ENCODE measurements at places on chromosomes 12 and 14. TPM values are rescaled to one million over a fixed set of nuclear protein-coding genes. Genes with fewer than 3 reads are reported as not detected.

Gene VRTN
- total RNA-seq = 0.31 TPM

- no peak for DNase-seq
- H3K27me3 ChIP-seq = no peaks in the 10 kb centered on the region
- H3K27ac ChIP-seq = peak overlapping the region; percentile 45
- peak overlapping the region; percentile 91 for H3K4me3 ChIP-seq
- H3K36me3 ChIP-seq = peaks cover 2% of the 10 kb centered on the region
Measured at GRCh38 chr12:120901818-120902217, 2.3 kb downstream of the SPPL3 start.

Gene DNAI7
- total RNA-seq = not detected

- H3K4me3 ChIP-seq = no peak overlapping the region
- no peak for DNase-seq
- H3K36me3 ChIP-seq = no peaks in the 10 kb centered on the region
- H3K4me1 ChIP-seq = no peaks in the 10 kb centered on the region
- no peak overlapping the region for H3K27ac ChIP-seq
Measured at GRCh38 chr12:66279123-66279712, 23.1 kb upstream of the HELB start.

GRCh38 chr14:102518063-102518648 is 8.6 kb upstream of the ANKRD9 start:
- no peak for DNase-seq
- no peak overlapping the region for H3K4me3 ChIP-seq
- peaks cover 2% of the 10 kb centered on the region for H3K27me3 ChIP-seq
- H3K4me1 ChIP-seq = no peaks in the 10 kb centered on the region
- no peaks in the 10 kb centered on the region for H3K36me3 ChIP-seq

DNA sequence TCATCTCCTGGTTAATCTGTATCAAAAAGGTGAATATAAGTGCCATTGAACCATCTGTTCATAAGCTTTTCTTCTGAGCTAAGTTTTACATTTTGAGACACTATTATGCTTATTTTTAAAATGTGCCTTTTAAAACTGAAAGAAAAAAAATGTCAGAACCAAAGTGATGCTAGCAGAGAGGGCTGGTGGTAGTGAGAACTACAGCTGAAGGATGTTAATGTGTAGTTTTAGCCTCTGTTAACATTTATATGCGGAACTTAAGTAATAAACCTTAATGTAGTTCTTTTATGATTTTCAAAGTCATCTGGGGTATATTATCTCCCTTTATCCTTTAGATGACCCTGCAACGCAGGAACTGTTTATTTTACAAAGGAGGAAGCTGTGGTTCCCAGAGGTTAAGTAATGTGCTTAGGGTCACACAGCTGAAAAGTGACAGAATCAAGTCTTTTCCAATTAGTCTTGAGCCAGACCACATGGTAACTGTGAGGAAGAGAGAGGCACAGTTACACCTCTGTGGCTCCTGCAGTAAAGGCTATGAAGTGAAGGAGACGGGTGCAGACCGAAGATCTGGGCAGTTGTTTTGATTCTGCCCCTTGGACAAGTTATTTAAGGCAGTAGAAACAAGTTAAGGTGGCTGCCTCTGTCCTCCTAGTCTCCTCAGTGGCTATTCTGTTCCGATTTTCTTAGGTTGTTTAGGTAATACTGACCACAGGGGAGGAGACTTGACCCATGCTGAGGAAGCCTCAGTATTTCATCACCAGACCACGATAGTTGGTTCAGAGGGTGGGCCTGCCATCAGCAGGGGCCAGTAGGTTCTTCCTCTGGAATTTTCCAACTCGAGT is 23.9 kb downstream of the GNG2 start:
- peak overlapping the region; percentile 4 for H3K4me3 ChIP-seq
- peak overlapping the region; percentile 34 for H3K27ac ChIP-seq
- peaks cover 38% of the 10 kb centered on the region for H3K4me1 ChIP-seq
- no peaks in the 10 kb centered on the region for H3K27me3 ChIP-seq
- DNase-seq = no peak
- no peaks in the 10 kb centered on the region for H3K36me3 ChIP-seq

GRCh38 chr12:2286047-2286446 is 233.3 kb downstream of the CACNA1C start:
- no peak overlapping the region for H3K4me3 ChIP-seq
- no peak for DNase-seq
- no peaks in the 10 kb centered on the region for H3K4me1 ChIP-seq

GRCh38 chr12:13187399-13187798 is 9.1 kb upstream of the EMP1 start:
- no peaks in the 10 kb centered on the region for H3K4me1 ChIP-seq
- no peak overlapping the region for H3K27ac ChIP-seq

DNA sequence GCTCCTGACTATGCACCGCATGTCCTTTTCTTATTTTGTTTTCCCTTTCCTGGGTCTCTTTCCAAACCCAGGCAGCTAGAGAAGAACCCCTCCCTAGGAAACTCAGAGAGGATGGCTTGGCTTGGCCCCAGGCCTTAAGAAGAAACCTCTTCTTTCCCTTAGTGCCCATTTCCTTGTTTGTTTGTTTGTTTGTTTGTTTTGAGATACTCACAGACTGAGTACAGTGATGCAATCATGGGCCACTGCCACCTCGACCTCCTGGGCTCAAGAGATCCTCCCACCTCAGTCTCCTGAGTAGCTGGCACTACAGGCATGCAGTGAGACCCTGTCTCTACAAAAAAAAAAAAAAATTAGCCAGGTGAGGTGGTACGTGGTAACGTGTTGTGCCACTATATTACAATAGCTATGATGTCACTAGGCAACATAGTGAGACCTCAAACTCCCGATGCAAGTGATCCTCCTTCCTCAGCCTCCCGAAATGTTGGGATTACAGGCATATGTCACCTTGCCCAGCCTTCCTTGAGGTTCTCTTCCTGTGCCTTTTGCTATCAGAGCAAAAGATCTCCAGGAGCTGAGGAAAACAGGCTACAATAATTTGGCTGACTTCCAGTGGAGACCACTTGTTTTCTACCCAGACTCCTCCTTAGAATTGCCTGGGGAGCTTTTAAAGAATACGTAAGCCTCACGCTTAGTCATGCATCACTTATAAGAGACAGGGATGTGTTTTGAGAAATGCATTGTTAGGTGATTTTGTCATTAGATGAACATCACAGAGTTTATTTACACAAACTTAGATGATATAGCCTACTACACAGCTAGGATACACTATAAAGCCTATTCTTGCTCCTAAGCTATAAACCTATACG is 34.5 kb upstream of the LGALS3 start:
- peaks cover 25% of the 10 kb centered on the region for H3K4me1 ChIP-seq
- no peak overlapping the region for H3K27ac ChIP-seq
- no peak for DNase-seq
- no peak overlapping the region for H3K4me3 ChIP-seq
- H3K27me3 ChIP-seq = no peaks in the 10 kb centered on the region

Gene MYO1H
- not detected for total RNA-seq

Data from GM12878 (cell line).